Left ventricle myocardium inferior (tissue), 1 donor: ENCODE measurements at places on chromosomes 6 and 20.

DNA sequence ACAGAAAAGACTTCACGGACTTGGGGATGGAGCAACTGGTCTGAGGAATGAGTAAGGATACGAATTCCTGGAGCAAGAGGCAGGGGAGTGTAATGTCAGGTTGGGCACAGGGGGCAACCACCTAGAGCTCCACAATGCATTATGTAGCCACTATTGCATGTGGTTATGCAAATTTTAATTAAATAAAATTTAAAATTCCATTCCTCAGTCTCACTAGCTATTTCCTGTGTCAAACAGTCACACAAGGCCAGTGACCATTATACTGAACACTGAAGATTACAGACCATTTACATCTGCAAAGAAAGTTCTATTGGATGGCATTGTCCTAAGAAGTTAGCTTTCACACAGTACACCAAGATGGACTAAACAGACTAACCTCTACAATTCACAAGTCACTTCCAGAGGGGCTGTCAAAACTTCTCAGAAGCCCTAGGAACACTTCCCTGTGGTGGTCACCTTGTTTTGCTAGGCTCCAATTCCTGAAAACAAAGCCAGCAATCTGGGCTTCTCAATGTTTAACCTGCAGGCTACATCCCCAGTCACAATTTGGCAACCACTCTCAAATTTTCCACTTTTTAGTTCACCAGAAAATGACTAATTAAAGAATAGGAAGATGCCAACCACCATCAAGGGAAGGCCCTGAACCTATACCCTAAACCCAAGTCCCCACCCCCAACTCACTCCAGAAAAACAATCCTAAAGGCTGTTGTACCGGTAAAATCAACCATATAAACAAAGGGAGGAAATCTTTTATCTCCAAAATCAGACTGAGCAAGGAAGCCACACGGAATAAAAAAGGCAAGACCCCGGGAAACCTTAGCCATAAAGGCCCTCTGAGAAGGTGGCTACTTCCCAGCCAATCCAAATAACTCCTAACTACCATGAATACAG is 34.2 kb upstream of the C20orf203 start:
- no peak for DNase-seq

DNA sequence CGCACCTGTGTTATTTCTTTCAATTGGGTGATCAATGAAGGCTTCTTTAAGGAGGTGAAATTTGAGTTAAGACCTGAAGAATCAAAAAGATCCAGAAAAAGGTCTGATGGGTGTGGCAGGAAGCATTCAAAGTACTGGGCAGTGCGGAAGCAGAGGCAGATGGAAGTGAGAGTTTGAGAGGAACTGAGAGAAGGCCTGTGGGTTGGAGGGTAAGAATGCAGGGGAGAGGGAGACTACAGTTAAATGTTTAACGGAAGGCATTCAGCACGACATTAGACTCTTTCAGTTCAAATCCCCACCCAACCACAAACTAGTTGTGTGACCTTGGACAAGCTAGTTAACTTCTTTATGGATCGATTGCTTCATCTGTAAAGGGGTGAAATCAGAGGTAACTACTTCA is 50.5 kb upstream of the GCM1 start:
- no peak for DNase-seq

DNA sequence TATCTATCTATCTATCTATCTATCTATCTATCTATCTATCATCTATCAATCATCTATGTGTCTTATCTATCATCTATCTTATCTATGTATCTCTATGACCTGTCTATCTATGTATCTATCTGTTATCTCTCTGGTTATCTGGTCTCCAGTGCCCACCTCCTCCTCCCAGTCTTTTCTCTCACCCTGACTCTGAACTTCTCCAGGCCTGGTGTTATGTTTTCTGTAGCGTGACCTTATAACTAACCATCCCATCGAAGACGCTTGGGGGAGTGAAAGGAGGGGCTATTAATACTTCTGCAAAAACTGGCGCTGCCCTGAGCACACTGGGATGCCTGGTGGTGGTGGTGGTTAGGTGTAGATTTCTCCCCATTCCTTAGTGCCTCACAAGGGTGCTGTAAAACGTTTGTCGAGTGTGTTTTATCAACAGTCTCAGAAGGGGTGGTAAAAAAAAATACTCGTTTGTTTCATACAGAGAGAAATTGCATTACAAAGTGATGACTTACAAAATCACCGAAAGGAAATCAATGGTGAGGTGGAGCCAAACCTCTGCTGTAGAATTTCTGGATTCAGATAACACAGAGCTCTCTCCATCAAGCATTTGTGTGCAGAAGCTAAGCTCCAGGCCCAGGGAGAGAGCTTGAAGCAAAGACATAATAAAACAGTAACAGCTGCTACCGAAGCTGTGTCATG is 156.2 kb downstream of the BCAS1 start:
- no peak for DNase-seq

- no peak for DNase-seq
Observed at GRCh38 chr6:108106261-108106660, 31.7 kb upstream of the OSTM1 start.

GRCh38 chr6:149343501-149343900 is 26.0 kb downstream of the TAB2 start:
- DNase-seq, result no peak
